ENCODE measurements at places on chromosomes 4 and X. TPM values are rescaled to one million over a fixed set of nuclear protein-coding genes. Genes with fewer than 3 reads are reported as not detected.

SPATA4 gene
- total RNA-seq = not detected

SCRG1 gene
- total RNA-seq = 6.9 TPM

CENPVL2 gene
- total RNA-seq = not detected

GNRHR gene
- total RNA-seq = not detected

XG gene
- total RNA-seq = 18.1 TPM

PCSK1N gene
- 3.0 TPM for total RNA-seq

RBM46 gene
- total RNA-seq = not detected

CITED1 gene
- not detected for total RNA-seq

FGB gene
- not detected for total RNA-seq

TRPC5OS gene
- not detected for total RNA-seq

USP27X gene
- 2.6 TPM for total RNA-seq

GABRE gene
- total RNA-seq = 40.9 TPM

GDPD2 gene
- total RNA-seq = not detected

ATOH1 gene
- not detected for total RNA-seq

SPIN2A gene
- total RNA-seq = 0.54 TPM

CT55 gene
- not detected for total RNA-seq

CDK16 gene
- total RNA-seq = 74.6 TPM

MAOA gene
- 85.1 TPM for total RNA-seq

HAND2 gene
- total RNA-seq = 28.2 TPM

TCEAL2 gene
- total RNA-seq = 36.4 TPM

TASL gene
- total RNA-seq = 0.42 TPM

IRF2 gene
- total RNA-seq = 68.0 TPM

INTS6L gene
- 9.3 TPM for total RNA-seq

NUP54 gene
- total RNA-seq = 17.9 TPM

RTL5 gene
- 7.6 TPM for total RNA-seq

RAB40A gene
- 2.6 TPM for total RNA-seq

NPNT gene
- 240 TPM for total RNA-seq

C4orf17 gene
- not detected for total RNA-seq

SH2D1A gene
- 0.71 TPM for total RNA-seq

AMOT gene
- total RNA-seq = 27.8 TPM

EDA2R gene
- total RNA-seq = 7.0 TPM

ATP2B3 gene
- 0.85 TPM for total RNA-seq

ZNF595 gene
- total RNA-seq = 8.9 TPM

ATP8A1 gene
- 24.7 TPM for total RNA-seq

DMD gene
- total RNA-seq = 233 TPM

XKRX gene
- 1.6 TPM for total RNA-seq

ADAMTS3 gene
- 2.3 TPM for total RNA-seq

AREG gene
- 54.3 TPM for total RNA-seq

GPR82 gene
- total RNA-seq = 0.41 TPM

SSX4 gene
- not detected for total RNA-seq

ZFYVE28 gene
- 20.2 TPM for total RNA-seq

CDKL5 gene
- total RNA-seq = 13.5 TPM

SMR3A gene
- total RNA-seq = not detected

MAP9 gene
- total RNA-seq = 12.9 TPM

MMRN1 gene
- total RNA-seq = 7.3 TPM

SSX3 gene
- not detected for total RNA-seq

PLXNA3 gene
- total RNA-seq = 39.3 TPM

AFP gene
- total RNA-seq = not detected

CYBB gene
- total RNA-seq = 39.9 TPM

PWWP3B gene
- total RNA-seq = not detected

STK32B gene
- 4.5 TPM for total RNA-seq

LAS1L gene
- total RNA-seq = 23.7 TPM

CXCL6 gene
- not detected for total RNA-seq

TLR10 gene
- 0.28 TPM for total RNA-seq

BEX4 gene
- total RNA-seq = 28.3 TPM

All from thoracic aorta (tissue), 2 donors.